ENCODE measurements at places on chromosomes 5 and 9.
A peak's percentile ranks its signal among the peaks of the same experiment; 100 is the strongest.

- peaks cover 13% of the 10 kb centered on the region for H3K4me1 ChIP-seq
- H3K4me3 ChIP-seq = no peak overlapping the region
- H3K27me3 ChIP-seq = no peaks in the 10 kb centered on the region
- DNase-seq = no peak
- no peaks in the 10 kb centered on the region for H3K36me3 ChIP-seq
These were observed 6.6 kb upstream of the SQSTM1 start for GRCh38 chr5:179814090-179814489.

DNA sequence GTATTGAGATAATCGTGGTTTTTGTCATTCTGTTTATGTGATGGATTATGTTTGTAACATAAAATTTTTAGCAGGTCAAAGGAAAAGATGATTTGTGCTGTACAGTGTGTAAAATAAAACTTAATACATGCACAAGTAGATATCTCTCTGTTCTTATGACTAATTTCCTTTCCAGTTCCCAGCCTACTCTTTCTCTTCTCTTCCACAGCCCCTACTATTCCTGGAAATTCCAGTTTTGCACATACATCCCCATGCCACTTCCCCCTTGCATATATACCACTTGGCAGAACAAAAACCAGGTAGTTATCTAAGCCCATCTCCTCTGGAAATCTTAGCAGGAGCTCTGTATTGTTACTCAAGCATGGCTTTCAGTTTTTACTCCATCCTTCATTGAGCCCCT, 20.2 kb downstream of the TEK start:
- no peaks in the 10 kb centered on the region for H3K27me3 ChIP-seq
- no peak for DNase-seq
- H3K36me3 ChIP-seq = no peaks in the 10 kb centered on the region
- no peak overlapping the region for H3K4me3 ChIP-seq
- no peaks in the 10 kb centered on the region for H3K4me1 ChIP-seq

GRCh38 chr5:68504306-68504705, 288.8 kb downstream of the PIK3R1 start:
- no peak overlapping the region for H3K4me3 ChIP-seq
- H3K4me1 ChIP-seq = no peaks in the 10 kb centered on the region
- H3K27me3 ChIP-seq = no peaks in the 10 kb centered on the region
- no peaks in the 10 kb centered on the region for H3K36me3 ChIP-seq
- no peak for DNase-seq
- H3K27ac ChIP-seq = no peak overlapping the region

- H3K27me3 ChIP-seq = no peaks in the 10 kb centered on the region
- DNase-seq = no peak
- H3K4me1 ChIP-seq = no peaks in the 10 kb centered on the region
- H3K4me3 ChIP-seq = no peak overlapping the region
- no peaks in the 10 kb centered on the region for H3K36me3 ChIP-seq
These were observed 1027.7 kb downstream of the NR2F1-AS1 start for GRCh38 chr5:92553326-92553725.

DNA sequence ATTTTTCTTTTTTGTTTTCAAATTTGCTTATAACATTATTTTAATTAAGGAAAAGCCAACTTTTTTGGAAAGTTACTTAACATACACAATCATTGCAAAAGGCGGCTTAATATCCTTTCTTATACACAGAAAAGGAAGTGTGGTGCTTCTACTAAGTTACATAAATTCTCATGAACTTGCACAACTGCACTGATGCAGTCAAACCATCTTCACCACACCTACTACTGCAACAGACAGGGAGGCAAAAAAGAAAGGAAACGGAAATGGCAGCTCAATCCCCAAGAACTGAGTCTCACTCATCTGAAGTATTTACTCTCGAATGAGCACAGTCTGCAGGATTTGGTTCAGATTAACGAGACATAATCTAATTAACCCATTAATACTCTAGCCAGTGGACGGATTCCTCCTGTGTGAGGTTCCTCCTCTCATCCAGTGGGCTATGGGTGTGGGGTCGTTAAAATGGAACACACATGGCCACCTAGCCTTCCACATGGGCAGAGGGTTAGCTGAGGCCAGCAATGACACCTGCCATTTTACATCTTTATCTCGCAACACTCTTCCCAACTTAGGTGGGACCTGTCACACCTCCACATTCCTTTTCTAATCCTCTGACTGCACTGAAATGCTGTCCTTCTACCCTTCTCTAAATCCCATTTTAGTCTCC, 30.0 kb downstream of the GOLM1 start:
- H3K4me3 ChIP-seq = no peak overlapping the region
- H3K36me3 ChIP-seq = no peaks in the 10 kb centered on the region
- H3K27ac ChIP-seq = no peak overlapping the region
- H3K27me3 ChIP-seq = no peaks in the 10 kb centered on the region

DNA sequence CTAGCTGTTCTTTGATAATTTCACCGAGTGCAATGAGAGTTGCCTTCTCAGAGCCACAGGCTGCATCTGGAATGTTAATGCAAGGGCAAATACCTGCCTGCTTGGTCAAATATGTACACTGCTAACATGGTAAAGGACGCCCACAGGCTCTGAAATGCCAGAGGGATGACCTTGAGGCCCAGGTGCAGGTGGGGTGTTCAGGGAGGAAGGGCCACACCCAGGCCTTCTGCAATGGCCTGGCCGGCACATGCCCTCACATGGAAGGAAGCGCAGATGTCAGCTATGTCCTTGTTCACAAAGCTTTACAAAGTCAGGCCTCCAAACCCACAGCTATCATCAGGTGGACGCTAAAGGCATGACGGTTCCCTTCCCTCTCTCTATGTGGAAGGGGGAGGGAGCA, 48.6 kb downstream of the HRH2 start:
- peak; percentile 37 for DNase-seq
- H3K27me3 ChIP-seq = peaks cover 38% of the 10 kb centered on the region
- H3K36me3 ChIP-seq = no peaks in the 10 kb centered on the region
- H3K27ac ChIP-seq = no peak overlapping the region

DNA sequence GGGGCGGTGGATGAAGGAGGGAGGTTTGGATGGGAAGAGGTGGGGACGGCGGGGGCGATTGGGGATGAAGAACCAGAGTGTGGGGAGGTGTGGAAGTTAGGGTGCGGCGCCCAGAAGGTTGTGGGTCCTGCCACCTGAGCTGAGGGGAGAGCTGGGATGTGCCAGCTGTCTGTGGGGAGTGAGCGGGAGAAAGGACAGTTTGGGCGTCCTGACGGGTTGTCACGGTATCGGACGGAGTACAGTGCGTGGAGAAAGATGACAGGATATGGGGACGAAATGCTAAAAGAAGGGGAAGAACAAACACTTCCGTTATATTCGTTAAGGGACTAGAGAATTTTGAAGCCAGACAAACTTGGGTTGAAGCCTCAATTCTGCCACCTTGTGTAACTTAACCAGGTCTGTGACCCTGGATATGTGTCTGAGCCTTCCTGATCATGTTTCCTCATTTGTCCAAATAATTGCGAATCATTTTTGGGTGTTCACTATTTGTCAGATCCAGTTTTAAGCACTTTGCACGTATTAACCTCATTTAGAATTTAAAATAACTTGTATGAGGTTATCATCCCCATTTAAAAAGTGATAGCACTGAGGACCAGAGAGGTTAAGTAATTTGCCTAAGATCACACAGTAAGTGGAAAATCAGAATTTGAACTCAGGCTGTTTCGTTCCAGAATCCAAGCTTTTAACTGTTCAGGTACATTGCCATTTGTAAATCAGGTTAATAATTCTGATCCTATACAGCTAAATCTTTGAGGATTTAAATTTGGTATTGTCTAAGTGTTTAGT, 689 bp downstream of the CNTRL start:
- H3K36me3 ChIP-seq = no peaks in the 10 kb centered on the region
- no peaks in the 10 kb centered on the region for H3K27me3 ChIP-seq
- H3K4me3 ChIP-seq = peak overlapping the region; percentile 100
- DNase-seq = no peak
- H3K27ac ChIP-seq = peak overlapping the region; percentile 98

DNA sequence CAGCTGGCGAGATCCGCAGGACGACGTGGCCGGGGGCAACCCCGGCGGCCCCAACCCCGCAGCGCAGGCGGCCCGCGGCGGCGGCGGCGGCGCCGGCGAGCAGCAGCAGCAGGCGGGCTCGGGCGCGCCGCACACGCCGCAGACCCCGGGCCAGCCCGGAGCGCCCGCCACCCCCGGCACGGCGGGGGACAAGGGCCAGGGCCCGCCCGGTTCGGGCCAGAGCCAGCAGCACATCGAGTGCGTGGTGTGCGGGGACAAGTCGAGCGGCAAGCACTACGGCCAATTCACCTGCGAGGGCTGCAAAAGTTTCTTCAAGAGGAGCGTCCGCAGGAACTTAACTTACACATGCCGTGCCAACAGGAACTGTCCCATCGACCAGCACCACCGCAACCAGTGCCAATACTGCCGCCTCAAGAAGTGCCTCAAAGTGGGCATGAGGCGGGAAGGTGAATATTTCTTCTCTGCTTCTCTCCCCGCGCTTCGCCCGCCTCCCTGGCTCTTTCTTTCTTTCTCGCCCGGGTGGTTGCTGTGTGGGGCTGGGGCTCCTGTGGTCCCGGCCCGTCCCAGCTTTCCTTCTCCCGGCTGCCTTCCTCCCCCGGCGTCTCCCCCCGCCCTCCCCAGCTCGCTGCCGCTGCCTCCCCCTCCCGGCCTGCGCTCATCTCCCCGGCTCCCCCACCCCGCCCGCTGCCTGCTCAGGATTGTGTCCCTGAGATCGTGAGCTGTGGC, 2.2 kb downstream of the NR2F1 start:
- H3K4me1 ChIP-seq = peaks cover 24% of the 10 kb centered on the region
- peaks cover 43% of the 10 kb centered on the region for H3K27me3 ChIP-seq
- H3K36me3 ChIP-seq = peaks cover 11% of the 10 kb centered on the region
- no peak for DNase-seq
- peak overlapping the region; percentile 82 for H3K4me3 ChIP-seq

- H3K36me3 ChIP-seq = no peaks in the 10 kb centered on the region
- H3K27me3 ChIP-seq = peaks cover 38% of the 10 kb centered on the region
- H3K27ac ChIP-seq = no peak overlapping the region
- no peak overlapping the region for H3K4me3 ChIP-seq
- no peak for DNase-seq
These were observed 275.4 kb downstream of the EBF1 start for GRCh38 chr5:158824241-158824882.

DNA sequence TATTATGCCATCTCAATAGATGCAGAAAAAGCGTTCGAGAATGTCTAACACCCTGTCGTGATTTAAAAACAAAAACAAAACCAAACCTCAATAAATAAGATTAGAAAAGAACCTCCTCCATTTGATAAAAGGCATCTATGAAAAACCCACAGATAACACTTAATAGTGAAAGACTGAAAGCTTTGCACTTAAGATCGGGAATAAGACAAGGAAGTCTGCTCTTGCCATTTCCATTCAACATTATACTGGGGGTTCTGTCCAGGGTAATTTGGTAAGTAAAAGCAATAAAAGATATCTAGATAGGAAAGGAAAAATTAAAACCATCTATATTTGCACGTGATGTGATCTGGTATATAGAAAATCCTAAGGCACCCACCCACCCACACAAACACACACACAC, 7.3 kb upstream of the EXOSC3 start:
- no peaks in the 10 kb centered on the region for H3K4me1 ChIP-seq
- H3K36me3 ChIP-seq = peaks cover 5% of the 10 kb centered on the region
- no peak overlapping the region for H3K4me3 ChIP-seq

DNA sequence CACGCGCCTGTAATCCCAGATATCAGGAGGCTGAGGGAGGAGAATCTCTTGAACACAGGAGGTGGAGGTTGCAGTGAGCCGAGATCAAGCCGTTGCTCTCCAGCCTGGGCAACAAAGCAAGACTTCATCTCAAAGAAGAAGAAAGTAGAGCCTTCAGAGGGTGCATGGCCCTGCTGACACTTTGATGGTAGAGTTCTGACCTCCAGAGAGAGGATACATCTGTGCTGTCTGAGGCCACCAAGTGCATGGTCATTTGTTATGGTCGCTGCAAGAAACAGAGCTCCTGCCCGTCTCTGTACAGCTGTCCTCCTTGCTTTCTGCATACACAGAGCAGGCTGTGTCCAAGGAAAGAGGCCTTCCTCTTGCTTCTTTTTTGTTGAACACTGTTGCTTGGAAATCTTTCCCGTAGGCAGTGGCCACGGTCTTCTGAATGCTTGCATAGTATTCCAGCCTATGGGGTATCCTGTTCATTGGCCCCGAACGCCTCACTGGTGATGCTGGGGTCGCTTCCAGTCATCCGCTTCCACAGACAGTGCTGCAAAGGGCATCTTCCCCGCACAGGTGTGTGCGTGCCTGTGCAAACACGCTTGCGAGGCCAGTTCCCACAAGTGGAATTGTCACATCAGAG, 36.8 kb upstream of the UNC5A start:
- H3K27ac ChIP-seq = no peak overlapping the region
- no peak overlapping the region for H3K4me3 ChIP-seq
- H3K36me3 ChIP-seq = no peaks in the 10 kb centered on the region

DNA sequence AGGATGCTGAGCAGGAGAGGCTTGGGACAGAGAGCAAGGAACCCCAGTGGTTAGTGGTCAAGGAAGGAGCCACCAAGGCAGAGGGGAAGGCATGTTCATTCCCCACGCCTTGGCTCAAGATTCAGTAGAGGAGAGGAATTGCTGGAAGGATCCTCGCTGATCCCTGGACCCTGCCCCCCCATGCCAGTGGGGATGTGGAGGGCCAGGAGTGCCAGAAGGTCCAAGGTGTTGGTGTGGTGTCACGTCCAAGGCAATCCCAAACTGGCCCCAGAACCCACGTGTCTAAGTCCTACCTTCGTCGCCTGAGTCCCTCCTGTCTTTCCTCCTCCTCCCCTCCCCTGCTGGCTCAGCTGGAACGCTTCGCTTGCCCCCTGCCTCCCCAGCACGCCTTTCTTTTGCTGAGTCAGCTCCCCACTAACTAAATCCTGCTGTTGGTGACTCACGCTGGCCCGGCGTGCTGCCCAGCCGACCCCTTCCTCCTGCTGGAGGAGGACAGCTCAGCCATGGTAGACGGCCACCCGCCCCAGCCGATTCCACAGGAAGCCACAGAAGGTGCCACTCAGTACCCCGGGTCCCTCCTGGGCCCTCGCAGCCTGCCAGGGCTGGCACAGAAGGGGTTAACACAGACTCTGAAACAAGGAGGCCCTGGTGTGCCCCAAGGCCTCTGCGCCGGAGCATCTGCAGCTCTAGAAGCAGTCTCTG, 37.6 kb upstream of the ORM1 start:
- H3K27me3 ChIP-seq = no peaks in the 10 kb centered on the region
- H3K27ac ChIP-seq = no peak overlapping the region
- DNase-seq = no peak
- no peak overlapping the region for H3K4me3 ChIP-seq

- DNase-seq = no peak
- H3K27me3 ChIP-seq = no peaks in the 10 kb centered on the region
- peaks cover 20% of the 10 kb centered on the region for H3K4me1 ChIP-seq
- no peak overlapping the region for H3K4me3 ChIP-seq
- no peaks in the 10 kb centered on the region for H3K36me3 ChIP-seq
- H3K27ac ChIP-seq = peak overlapping the region; percentile 12
These were observed 960 bp upstream of the IFNB1 start for GRCh38 chr9:21078702-21079101.

DNA sequence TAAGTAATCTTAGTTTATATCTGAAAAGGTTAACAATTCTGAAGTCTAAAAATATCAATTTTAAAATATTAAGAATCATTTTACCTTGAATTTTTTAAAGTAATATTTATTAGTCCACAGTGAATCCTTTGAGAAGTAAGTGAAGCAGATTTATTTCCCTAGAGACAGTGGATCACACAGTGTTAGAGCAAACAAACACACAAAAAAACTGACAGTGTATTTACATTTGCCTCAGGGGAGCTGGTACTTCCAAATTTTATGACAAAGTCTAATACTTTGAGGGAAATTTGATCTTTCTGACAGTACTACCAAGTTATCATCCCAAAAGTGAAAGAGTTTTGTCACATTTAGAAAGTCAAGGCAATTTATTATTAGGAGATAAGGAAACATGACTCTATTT, 1750.6 kb upstream of the CDH9 start:
- H3K4me3 ChIP-seq = no peak overlapping the region
- H3K27me3 ChIP-seq = no peaks in the 10 kb centered on the region
- peaks cover 11% of the 10 kb centered on the region for H3K36me3 ChIP-seq
- H3K27ac ChIP-seq = no peak overlapping the region
